ENCODE measurements at places on chromosomes 11 and 22.

DNA sequence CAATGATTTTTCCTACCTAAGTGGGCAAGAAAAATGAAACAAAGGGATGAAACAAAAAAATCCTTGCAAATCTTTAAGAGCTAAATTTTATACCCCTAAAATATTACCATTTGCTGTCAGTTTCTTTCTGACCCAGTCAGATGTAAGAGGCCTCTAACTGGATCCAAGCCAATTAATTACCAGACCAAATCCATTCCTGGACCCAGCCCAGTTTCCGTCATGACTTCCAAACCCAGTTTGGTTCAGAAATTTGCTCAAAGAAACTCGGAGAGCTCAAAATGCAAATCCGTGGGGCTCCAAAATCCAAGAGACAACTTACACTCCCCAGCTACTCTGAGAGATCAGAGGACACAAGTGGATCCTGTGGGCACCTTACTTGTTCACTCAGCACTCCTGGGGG, 46.8 kb downstream of the TRIM44 start:
- no peak for DNase-seq

- no peak for DNase-seq
Observed at GRCh38 chr22:18970176-18970947, 34.3 kb upstream of the PRODH start.

DNA sequence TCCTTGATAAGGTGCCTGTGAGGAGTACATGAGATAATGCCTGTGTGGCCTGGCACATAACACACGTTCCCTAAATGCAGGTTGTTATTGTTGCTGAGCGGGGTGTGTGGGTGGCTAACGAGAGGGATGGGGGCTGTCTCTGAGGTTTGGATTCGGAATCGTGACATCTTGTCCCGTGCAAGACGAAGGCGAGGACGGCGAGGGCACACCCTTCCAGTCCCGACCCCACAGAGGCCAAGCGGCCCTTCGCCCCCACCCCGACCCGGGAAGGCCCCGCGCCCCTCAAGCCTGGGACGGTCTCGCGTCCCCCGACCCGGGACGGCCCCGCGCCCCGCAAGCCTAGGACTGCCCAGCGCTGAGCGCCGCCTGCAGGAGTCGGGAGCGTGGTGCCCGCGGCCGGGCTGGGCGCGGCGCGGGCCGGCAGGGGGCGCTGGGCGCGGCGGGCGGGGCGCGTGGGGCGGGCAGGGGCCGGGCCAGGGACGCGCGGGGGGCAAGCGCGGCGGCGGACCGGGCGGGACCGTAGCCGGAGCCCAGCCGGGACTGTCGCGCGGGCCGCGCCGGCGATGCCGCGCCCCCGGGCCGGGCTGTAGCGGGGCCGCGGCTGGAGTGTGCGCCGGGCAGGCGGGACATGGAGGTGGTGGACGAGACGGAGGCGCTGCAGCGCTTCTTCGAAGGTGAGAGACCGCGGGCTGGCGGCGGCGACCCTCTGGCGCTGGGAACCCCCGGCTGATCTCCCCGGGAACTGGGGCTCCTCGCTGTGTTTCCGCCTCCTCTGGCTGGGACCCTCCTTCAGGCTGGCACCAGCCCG, at the start of gene MYRF:
Gene MYRF, plus strand, starts transcription at position 520 of the 808 bp plus-strand sequence. Its CDS starts 109 bp downstream, at position 629.
- DNase-seq: peak; percentile 73

GRCh38 chr22:49362211-49362839, 465.3 kb downstream of the BRD1 start:
- peak; percentile 3 for DNase-seq

DNA sequence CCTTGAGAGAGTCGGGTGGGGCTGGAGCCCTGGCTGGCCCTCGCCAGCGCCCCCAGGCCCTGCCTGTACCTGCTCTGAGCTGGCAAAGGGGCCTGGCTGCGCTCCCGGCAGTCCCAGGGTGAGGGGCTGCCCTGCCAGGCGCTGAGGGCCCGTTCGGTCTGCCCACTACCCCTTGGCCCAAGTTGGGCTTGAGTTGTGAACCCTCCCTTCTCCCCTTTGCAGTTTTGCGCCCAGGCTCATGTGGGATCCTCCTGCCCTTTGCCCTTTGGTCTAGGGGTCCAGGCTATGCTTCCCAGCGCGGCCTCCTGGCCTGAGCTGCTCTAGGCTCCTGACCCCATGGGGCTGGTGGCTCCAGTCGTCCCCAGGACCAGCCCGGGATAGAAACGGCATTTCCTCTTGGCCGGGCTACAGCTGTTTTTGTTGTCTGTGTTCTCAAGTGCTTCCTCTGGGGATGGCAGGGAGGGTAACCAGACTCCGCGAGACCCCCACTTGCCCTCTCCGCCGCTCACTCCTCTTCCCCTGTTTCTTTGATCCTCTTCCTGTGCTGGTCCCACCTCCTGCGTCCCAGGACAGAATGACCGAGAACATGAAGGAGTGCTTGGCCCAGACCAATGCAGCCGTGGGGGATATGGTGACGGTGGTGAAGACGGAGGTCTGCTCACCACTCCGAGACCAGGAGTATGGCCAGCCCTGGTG, 34.9 kb downstream of the PRDM11 start:
- DNase-seq: no peak

GRCh38 chr11:132154781-132155180, 784.4 kb downstream of the NTM start:
- DNase-seq: no peak

DNA sequence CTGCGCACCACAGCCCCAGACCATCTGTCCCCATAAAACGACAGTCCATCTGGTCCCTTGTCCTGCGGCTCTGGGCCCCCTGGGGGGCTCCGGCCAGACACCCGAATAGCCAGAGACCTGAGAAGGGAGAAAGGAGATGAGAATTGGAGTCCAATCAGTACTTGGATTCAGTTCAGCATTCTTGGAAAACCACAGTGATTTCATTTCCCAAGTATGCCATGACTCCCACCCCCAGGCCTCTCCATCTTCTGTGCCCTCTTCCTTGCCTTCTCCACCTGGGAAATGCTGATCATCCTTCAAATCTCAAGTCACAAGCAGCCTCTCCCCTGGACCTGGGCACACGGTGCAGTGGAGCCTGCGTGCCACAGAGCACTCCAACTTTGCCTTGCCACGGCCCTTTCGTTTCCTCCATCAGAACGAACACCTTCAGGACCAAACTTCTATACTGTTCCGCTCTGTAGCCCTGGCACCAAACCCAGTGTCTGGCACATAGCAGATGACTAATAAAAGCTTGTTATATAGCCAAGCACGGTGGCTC, 10.9 kb upstream of the MFNG start:
- no peak for DNase-seq

DNA sequence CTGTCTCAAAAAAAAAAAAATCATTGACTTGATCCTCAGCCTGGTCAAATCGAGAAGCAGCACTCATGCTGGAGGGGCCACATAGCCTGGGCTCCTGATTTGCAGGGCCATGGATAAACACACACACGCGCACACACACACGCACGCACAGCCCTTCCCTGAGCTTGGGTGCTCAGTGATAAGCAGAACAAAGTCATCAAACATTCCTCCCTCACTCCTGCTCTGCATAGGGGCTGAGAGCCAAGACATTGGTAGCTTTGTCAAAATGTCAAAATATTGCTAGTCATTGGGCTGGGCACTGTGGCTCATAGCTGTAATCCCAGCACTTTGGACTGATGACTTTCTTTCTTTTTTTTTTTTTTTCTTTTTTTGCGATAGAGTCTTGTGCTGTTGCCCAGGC, 34.0 kb upstream of the A4GALT start:
- DNase-seq: no peak

GRCh38 chr22:22927196-22927887, 39.7 kb downstream of the IGLL5 start:
- no peak for DNase-seq
